Stimulated activated CD4-positive, alpha-beta T cell treated with anti-CD3 and anti-CD28 coated beads, Interleukin-12 subunit alpha, Interleukin-12 subunit beta, amount 100 ng/mL, for 24 hours (primary cell): ENCODE measurements at places on chromosomes 16 and 17.

GRCh38 chr17:48483471-48484131 lies 47.2 kb downstream of the HOXB1 start:
- no peak for DNase-seq

DNA sequence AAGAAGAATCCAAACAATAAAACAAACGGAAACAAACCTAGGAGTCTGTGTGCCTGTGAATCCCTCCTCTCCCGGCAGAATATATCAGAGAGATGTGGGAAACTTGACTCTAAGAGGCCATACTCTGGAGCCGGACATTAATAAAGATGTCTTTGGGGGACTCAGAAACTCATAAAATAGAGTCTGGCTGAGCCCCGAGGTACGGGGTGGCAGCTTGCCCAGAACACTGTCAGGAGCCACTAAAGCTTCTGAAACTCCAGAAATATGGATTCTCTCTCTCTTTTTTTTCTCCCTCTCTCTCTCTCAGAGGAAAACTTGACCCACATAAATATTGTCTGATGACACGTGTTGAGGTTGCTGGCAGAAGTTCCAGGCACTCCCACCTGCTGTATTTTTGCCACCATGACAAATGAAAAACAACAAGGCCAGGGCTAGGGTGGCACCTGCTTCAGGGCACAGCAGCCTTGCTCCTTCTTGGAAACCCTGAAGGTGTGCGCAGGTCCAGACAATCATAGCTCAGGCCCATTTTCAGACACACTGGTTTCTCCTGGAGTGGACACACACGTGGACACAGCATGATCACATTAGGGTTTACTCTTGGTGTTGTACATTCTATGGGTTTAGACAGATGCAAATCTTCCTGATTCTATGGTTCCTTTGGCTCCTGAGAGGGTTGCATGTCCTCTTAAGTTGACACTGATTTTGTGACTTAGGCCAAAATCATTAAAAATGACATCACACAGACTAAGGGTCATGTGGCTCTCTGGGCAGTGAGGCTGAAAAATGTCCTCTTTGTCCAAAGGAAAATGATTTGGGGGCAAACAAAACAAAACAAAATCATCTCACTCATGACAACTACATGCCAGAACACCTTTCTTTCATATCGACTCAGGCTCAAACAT lies 282.6 kb upstream of the IRX3 start:
- DNase-seq: no peak

DNA sequence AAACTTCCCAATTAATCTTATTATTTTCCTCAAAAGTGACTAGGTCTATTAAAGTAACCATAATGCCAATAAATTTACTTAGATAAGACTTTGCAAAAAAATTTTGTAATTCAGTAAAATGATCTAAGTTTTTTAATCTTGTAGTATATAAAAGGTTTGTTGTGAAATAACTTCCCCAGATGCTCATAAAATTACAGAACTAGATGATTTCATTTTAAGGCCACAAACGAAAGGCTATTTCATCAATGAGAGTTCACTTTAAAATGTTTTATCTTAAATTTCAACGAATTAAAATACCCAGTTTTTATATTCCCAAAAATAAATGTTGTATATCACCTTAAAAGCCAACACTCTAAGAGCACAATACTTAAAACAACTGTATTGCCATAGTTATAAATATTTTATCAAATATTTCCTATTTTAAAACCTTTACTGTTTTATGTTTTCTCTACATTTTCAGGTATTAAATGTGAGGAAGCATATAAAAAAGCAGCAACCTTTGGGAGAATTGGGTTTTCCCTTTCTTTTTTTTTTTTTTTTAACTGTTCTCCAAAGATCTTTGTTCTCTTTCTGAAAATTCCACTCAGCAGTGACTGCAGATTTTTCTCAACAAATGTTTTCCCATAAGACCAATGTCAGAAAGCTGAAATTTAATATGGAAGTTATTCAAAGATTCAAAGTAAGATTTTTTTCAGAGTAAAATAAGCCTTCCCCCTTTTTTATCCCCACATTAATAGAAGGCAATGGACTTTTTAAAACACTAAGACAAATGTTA lies 169.9 kb downstream of the CYB561 start:
- DNase-seq: no peak

- no peak for DNase-seq
These were observed 7.3 kb downstream of the C16orf86 start for GRCh38 chr16:67673712-67674580.

DNA sequence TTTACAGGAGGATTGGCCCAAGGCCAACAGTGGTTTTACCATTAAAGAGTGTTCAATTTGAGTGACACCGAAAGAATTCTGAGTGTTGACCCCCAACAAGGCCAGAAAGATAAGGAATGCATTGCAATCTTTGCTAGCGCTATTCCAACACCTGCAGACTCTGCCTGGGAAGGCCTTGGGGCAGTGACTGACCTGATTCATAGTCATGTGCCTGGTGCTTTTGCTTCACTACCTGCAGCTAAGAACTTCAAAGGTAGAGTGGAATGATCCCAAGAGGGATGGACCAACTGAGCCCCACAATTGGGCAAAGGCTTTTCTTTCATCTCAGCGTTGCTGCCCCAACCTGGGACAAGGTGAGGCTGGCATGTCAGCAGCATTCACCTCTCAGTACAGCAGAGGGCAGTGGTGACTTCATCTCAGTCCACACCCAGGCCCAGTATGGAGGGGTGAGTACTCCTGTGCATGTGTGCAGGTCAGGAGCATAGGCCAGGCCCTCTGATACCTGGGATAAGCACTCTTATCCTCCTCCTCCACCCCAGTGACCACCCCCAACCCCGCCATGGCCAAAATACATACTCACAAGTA lies 149.6 kb upstream of the GNAO1 start:
- DNase-seq: no peak

- DNase-seq: no peak
These were observed 741.1 kb downstream of the CDH11 start for GRCh38 chr16:64380751-64381150.

DNA sequence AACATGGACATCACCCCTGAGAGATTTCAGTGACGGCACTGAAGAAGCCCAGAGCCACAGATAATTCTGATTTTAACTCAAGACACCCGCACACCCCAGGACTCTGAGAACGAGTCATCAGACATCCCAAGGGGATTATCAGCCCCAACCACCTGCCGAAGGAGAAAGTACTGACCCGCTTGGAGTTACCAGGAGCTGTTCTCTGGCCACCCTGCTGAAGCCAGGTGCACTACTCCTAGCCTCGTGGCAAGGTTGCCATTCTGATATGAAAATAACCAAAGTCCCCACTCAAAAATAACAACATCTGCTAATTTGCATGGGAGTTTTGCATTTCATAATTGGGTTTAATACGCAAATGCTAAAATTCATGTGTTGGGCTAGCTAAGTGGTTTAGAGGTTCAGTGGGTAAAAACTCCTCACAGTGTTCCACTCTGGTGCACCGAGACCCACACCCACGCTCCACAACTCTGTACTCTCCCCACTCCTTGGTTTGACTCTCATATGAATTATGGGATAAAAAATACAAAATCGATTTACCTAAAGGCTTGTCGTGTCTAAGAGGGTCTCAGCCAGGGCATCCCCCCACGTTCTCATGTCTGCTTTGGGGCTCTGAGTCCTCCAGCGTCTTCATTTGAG lies 143.0 kb upstream of the NOL11 start:
- no peak for DNase-seq

DNA sequence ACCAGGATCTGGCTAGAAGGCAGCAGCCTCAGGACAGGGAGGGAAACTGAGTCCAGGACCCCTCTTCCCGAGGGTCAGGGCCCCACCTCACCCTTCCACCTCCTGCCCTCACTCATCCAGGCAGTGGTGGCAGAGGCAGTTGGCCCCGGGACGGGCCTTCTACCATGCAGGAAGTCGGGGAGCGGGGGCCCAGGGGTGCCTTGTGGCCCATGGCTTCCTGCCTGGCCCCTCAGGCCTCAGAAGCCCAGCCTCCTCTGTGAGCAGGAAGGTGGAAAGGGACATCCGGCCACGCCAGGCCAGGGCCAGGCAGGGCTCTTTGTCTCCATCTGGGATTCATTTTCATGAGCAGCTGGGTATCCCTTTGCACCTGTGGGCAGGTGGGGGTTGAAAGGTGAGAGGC lies 58.5 kb downstream of the BAHCC1 start:
- DNase-seq: no peak

GRCh38 chr16:27708651-27709050 lies 158.7 kb downstream of the KATNIP start:
- DNase-seq: no peak

GRCh38 chr17:52149626-52150025 lies 8.9 kb downstream of the CA10 start:
- no peak for DNase-seq

DNA sequence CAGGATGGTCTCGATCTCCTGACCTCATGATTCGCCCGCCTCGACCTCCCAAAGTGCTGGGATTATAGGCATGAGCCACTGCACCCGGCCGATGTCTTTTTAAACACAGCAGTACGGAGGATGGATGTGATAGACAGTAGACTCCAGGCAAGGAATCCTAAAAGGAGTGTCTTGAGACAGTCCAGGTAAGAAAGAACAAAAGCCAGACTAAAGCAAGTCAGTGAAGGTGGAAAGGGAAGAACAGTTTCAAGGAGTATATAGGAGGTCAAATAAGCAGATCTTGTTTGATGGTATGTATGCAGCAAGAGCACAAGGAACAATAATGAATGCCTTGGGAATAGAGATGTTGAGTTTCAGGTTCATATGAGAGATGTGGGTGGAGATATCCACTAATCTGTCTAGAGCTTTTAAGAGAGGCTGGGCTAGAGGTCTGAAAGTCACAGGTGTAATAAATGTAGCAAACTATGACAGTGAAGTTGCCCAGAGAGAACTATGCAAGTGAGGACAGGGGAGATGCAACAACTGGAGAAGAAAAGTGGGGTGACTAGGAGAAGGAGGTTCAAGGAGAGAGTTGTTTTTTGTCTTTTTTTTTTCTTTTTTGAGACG lies 4.5 kb downstream of the TUBD1 start:
- DNase-seq: no peak

GRCh38 chr17:17906418-17907215 lies 65.6 kb downstream of the TOM1L2 start:
- no peak for DNase-seq

- no peak for DNase-seq
These were observed 14.7 kb downstream of the DCAKD start for GRCh38 chr17:45036691-45037090.

DNA sequence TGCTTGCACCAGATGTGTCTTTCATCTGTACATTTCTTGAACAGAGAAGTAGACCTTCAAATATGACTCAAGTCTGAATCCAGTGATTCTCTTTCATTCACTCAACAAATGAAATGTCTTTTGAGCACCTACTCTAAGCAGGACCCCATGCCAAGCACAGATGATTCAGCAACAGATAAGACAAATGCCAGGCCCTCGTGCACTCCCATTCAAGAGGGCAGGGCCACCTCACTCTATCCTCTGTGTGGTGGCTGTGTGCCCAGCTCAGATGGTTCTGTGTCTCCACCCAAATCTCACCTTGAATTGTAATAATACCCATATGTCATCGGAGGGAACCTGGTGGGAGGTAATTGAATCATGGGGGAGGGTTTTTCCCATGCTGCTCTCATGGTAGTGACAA lies 74.1 kb upstream of the NKD1 start:
- DNase-seq: no peak

- no peak for DNase-seq
These were observed 12.8 kb upstream of the GNG13 start for GRCh38 chr16:813204-813915.

DNA sequence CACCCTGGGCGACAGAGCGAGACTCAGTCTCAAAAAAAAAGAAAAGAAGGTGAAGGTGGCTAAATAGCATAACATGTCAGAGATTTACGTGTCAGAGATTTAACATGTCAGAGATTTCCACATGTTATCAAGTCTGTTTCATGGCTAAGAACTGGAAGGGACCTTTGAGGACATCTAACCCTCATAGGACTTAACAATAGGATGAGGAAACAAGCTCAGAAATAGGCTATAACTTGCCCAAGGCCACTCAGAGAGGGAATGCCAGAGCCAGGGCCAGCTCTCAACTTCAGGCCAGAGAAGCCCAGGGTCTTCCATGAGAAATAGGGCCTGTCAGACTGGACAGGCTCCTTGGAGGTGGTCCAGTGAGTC lies 26.8 kb upstream of the ZNF629 start:
- DNase-seq: no peak

- no peak for DNase-seq
These were observed 21.3 kb upstream of the SLC35B1 start for GRCh38 chr17:49729069-49729468.

DNA sequence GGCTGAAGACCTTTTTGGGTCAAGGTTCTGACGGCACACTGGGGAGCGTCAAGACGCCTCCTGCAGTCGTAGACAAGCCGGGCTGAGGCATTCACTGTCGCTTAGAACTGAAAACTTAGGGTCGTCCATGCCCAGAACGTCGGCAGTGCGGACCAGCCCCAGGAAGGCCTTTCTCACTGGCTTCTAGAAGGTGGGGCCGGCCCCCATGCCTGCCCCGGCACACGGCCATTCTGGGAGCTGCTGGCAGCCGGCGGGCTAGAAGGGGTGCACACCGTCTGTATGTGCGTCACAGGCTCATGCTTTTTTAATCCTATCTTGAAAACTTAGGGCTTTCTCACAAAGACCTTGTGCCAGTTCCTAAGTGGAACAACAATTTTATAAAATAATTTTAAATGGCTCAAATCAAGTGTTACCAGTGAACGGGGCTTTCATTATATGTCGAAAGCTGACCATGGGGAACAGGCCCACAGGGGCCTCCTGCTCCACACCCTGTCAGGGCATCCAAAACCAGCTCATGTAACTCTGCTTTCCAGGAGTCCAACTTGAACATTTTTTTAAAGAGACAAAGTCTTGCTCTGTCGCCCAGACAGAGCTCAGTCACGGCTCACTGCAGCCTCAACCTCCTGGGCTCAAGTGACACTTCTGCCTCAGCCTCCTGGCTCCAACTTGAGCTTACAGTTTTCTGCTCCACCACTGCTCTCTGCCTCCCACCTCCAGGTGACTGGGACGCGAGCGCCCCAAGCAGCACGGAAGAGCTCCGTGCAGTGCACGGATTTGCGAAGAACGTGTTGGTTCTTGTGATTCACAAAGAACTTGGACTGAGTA lies 111.2 kb downstream of the ANKRD11 start:
- no peak for DNase-seq

DNA sequence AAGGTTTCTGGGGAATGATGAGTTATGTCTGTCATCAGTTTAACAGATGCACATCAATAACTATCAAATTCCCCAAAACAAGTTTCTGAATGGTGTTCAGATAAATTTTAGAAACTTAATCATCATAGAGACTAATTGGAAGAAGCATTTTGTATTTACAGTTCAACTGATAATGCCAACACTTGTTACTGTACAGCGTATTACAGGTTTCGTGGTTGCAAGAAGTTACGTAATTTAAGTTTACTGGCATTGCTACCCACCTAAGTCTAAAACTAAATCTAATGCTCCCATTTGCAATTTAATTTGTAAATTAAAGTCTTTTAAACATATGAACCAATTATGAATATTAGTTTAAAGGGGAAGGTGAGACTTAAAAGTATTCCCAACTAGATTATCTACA lies 3.0 kb downstream of the SRSF1 start:
- DNase-seq: no peak
